ENCODE measurements at places on chromosomes 6 and 20. TPM values are rescaled to one million over a fixed set of nuclear protein-coding genes. Genes with fewer than 3 reads are reported as not detected.

The HS3ST5 gene
- polyA plus RNA-seq = not detected

The SMIM28 gene
- polyA plus RNA-seq = not detected

The ABHD16B gene
- polyA plus RNA-seq = 0.57 TPM

The MKKS gene
- 14.9 TPM for polyA plus RNA-seq

The RNF144B gene
- 3.0 TPM for polyA plus RNA-seq

The KIF13A gene
- 18.4 TPM for polyA plus RNA-seq

The C20orf96 gene
- polyA plus RNA-seq = 11.7 TPM

The SCRT2 gene
- polyA plus RNA-seq = not detected

The CARMIL1 gene
- 6.4 TPM for polyA plus RNA-seq

The ANKRD60 gene
- polyA plus RNA-seq = not detected

The MMP24 gene
- 0.55 TPM for polyA plus RNA-seq

The VIP gene
- polyA plus RNA-seq = 0.46 TPM

The RAB44 gene
- 0.04 TPM for polyA plus RNA-seq

The XKR7 gene
- not detected for polyA plus RNA-seq

The ADAM33 gene
- polyA plus RNA-seq = 23.3 TPM

The R3HDML gene
- not detected for polyA plus RNA-seq

The SGK2 gene
- 1.2 TPM for polyA plus RNA-seq

The KCTD20 gene
- polyA plus RNA-seq = 50.7 TPM

The WFDC2 gene
- polyA plus RNA-seq = 9.6 TPM

The SEL1L2 gene
- 2.8 TPM for polyA plus RNA-seq

The C6orf62 gene
- polyA plus RNA-seq = 87.3 TPM

The MYL9 gene
- polyA plus RNA-seq = 269 TPM

The NKX2-4 gene
- not detected for polyA plus RNA-seq

The TP53TG5 gene
- 0.02 TPM for polyA plus RNA-seq
